ENCODE measurements at places on chromosomes 4 and X.
A peak's percentile ranks its signal among the peaks of the same experiment; 100 is the strongest.

DNA sequence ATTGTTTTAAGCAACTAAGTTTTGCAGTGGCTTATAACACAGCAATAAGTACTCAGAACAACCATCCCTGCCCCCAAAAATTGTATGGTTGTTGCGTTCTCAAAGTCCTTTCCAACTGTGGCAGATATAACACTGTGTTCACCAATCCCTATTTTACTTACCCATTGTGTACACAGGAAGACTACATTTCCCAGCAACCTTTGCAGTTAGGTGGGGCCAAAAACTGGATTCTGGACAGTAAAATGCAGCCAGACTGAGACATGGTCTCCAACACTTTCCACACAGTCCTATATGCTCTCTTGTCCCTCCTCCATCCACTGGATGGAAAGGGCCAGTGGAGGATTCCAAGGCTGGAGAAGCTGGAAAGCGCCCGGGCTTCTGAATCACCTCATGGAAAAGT, 523.6 kb downstream of the BCOR start:
- no peak for DNase-seq

- DNase-seq = no peak
Measured at GRCh38 chrX:39983715-39984114, 114.0 kb downstream of the BCOR start.

- no peak for DNase-seq
Measured at GRCh38 chr4:135382280-135382959, 1180.8 kb upstream of the PABPC4L start.

DNA sequence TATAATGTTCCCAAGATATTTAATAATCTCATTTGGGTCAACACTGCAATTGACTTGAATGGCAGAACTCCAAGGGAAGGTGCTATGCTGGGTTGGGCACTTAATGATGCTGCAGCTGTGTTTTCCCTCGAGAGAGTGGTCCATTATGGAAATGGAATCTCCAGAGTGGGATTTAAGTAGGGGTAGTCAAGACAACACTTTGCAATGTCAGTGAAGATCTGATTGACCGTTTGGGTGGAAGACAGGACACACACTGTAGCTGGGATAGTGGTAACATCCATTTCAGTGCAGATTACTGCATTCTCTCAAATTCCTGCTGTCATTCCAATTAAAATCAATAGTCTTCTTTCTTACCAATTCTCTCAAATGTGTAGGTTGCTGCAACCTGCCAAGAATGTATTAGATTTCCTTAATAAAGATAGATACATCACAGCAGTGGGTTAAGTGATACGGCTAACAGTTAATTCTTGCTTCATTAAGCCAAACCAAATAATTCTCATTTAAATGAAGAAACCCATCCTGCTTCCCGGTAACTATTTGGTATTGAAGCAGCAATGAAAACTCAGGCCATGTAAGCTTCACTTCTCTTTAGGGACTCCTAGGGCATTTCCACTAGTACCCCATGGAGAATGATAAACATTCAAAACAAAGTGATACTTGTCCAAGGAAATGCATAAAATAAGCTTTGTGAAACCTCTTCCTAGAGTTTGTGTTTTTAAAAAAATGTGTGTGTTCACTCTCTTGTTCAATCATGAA, 40.5 kb upstream of the RASGEF1B start:
- no peak for DNase-seq

GRCh38 chr4:1460967-1461868, 55.0 kb upstream of the NKX1-1 start:
- DNase-seq = no peak

GRCh38 chr4:173492315-173492714, 37.7 kb downstream of the HAND2 start:
- no peak for DNase-seq

- DNase-seq = no peak
Measured at GRCh38 chr4:132593717-132594400, 555.2 kb upstream of the PCDH10 start.

GRCh38 chr4:25590171-25590570, 65.5 kb upstream of the SLC34A2 start:
- DNase-seq = no peak

- DNase-seq = no peak
Measured at GRCh38 chrX:87578978-87579377, 61.4 kb downstream of the KLHL4 start.

GRCh38 chr4:188372829-188373228, 233.6 kb downstream of the TRIML1 start:
- no peak for DNase-seq

GRCh38 chr4:30973993-30974392, 253.8 kb downstream of the PCDH7 start:
- DNase-seq = no peak

DNA sequence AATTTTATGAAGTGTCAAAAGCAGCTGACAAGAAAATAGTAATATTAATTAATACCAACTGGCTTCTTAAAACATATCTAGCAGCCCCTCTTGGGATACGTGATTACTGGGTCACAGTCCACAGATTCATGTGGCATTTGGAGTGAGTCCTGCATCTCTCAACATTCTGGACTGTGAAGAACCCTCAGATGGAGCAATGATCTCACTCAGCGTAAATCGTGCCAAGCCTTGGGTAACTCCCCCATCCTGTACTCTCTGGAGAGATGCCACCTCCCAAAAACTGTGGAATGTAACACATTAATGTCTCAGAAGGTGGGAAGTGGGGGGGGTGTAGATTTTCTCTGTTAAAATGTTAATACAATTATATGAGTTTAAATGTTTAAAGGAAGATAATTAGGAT, 118.2 kb upstream of the IQCM start:
- no peak for DNase-seq

GRCh38 chrX:3563451-3563850, 150.0 kb downstream of the PRKX start:
- DNase-seq = no peak

DNA sequence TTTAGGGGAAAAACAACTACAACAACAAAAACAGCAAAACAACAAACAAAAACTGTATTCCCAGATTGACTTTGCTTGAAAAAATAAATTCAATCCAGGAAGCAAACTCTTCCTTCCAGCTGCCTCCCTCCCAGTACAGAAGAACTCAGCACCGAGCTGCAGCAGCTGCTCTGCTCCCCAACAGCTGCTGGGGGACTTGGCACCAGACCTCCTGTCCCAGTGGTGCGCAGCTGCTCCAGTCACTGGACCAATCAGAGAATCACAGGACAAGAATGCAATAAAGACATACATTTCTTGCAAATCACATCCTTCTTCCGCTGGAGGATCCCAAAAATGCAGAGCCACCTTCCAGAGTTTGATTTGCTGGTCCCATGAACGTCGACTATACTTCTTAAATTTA, 11.8 kb upstream of the FAM53A start:
- no peak for DNase-seq

- no peak for DNase-seq
Measured at GRCh38 chr4:186666750-186667149, 56.9 kb downstream of the FAT1 start.

DNA sequence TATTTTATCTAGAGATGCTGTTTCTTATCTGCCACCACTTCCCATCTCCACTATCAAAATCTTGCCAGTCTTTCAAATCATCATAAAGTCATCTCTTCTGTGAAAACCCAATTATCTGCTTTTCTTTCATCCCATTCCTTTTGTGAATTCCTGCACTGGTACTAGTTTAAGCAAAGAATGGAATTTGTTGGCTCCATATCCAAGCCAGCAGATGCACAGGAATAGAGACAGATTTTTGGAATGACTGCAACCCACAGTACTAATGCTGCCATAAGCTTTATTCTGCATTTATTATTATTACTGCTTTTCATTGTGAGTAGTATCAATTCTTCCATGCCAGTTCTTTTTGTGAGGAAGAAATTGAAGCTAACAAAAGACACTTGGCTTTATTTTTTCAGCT, 616.7 kb downstream of the RAPGEF2 start:
- DNase-seq = no peak

DNA sequence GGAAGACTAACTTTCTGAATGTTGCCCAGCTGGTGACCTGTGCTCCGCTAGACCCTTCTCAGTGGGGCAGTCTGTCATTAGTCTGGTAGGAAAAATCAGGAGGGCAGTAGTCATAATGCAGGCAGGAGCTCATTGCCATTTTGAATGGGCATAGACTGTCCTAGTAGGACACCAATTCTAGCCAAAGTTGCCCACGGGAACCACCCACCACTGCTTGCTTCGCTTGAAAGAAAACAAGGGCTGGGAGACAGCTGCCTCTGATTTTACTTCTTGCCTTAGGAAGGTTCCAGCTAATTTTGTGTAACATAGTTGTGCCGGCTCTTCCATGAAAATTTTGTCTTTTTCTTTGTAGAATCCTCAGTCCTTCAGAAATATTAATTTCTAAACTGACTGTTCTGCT, 23.3 kb downstream of the HOPX start:
- no peak for DNase-seq

DNA sequence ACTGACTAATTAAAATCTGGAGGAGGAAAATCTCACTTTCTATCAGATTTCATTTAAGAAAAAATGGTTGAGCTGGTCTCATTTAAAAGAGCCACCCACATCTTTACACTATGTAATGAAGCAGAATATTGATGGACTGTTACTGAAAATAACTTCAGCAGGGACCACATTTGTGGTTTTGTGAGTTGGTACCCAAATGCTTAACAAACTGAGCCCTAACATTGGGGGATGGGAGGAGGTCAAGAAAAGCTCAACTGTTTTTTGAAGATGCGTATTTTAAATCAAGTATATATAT, 30.1 kb downstream of the HOPX start:
- DNase-seq = no peak

- no peak for DNase-seq
Measured at GRCh38 chr4:80161413-80162058, 35.8 kb upstream of the PRDM8 start.

GRCh38 chrX:72041871-72042851, 89.6 kb downstream of the RTL5 start:
- DNase-seq = no peak

- DNase-seq = no peak
Measured at GRCh38 chr4:74661427-74662201, 132.7 kb downstream of the BTC start.

DNA sequence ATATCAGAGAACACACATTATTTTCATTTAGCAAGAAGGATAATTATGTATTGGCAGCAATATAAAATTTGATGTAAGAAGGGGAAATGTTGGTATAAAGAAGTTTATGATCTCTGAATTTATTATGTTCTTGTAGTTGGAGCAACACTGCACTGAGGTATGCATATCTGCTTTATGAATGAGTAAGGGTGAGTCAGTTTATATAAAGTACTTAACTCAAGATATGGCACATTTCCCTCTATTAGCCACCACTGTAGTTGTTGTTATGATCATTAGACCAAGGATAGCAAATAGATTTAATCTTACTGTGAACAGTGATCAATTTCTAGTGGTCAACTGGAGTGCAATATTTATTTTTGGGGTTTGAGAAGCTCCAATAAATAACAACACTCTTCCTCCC, 66.6 kb downstream of the SNX25 start:
- no peak for DNase-seq

DNA sequence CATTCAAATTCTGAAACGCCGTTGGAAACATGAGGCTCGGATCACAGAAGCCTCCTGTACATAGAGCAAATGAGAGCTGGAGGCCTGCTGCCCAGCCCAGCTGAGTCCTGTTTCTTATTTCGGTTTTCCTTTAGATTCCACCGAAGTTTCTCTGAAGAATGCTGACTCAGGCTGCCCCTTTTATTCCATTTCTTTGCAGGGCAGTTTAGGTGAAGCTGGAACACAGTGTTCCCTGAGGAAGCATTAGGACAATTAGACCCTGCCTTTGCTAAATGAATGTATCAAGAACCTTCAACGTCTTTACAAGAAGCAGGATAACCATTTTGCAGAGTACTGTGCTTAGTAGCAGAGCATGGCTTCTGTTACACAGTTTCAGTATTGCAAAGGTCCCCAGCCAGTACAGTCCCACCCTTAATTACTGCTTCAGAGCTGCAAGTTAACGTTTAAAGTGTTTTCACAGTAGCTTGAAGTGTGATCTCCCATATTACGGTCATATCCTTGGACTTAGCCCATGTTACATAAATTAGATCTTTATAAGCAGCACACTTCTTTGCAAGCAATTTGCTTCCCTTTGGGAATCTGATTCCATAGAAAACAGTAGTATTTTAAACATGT, 117.0 kb downstream of the TBL1X start:
- DNase-seq = no peak

DNA sequence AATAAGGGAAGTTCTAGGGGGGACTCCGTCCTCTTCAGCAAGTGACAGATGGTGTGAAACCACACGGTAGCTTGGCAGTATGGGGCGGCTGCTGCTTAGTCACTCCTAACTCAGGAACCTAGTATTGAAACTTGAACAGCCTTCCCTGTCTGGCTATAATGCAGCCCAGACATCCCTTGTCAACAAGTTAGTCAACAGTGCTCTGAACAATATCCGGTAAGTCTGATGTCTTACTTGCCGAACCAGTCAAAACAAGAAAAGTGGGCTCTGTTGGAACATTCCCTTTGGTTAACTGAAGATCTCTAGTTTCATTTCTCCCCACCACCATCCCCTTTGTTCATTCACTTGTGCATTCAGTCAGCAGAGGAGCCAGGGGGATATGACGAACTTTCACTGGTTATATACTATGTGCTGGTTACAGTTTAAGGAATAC, 18.7 kb upstream of the CXCL13 start:
- DNase-seq = peak; percentile 17

GRCh38 chrX:131072871-131073571, 14.9 kb downstream of the ARHGAP36 start:
- no peak for DNase-seq

DNA sequence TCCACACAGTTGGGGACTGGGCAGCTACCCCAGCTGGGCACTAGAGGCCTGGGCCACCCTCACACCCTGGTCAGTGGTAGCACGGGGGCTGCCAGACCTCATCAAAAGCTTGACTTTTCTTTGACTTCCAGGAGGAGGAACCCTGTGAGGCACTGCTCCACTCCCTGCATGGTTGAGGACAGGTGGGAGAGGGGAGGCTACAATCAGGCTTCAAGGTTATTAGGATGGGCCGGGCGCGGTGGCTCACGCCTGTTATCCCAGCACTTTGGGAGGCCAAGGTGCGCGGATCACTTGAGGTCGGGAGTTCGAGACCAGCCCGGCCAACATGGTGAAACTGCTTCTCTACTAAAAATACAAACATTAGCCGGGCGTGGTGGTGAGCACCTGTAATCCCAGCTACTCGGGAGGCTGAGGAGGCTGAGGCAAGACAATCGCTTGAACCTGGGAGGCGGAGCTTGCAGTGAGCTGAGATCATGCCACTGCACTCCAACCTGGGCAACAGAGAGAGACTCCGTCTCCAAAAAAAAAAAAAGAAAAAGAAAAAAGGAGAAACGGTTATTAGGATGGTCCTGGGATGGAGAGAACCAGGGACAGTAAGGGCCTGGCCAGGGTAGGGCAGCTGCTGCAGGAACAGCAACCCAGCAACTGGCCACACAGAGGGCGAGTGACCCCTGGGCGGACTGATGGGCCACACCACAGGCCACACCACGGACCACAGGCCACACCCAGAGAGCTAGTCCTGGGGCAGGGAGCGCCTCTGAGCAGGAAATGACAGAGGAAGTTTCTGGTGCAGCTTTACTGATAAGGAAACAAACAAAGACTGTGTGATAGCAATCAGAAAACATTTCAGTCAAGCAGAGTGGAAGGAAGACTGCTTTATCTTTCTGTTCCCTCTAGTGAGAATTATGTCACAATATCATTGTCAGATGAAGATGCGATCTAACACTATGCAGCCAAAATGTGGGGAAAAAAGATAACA, 20.5 kb upstream of the OPN1LW start:
- DNase-seq = no peak
